ENCODE measurements at places on chromosomes 3 and 15. TPM values are rescaled to one million over a fixed set of nuclear protein-coding genes. Genes with fewer than 3 reads are reported as not detected.

Gene HRG
- total RNA-seq = not detected

Gene TMEM158
- not detected for total RNA-seq

Gene SLC22A13
- 0.99 TPM for total RNA-seq

Gene SLC28A2
- not detected for total RNA-seq

Data from activated T-helper 17 cell treated with anti-CD3 and anti-CD28 coated beads, Interleukin-2, amount 50 U/mL, for 72 hours (primary cell).